ENCODE measurements at places on chromosomes 1 and 21.

DNA sequence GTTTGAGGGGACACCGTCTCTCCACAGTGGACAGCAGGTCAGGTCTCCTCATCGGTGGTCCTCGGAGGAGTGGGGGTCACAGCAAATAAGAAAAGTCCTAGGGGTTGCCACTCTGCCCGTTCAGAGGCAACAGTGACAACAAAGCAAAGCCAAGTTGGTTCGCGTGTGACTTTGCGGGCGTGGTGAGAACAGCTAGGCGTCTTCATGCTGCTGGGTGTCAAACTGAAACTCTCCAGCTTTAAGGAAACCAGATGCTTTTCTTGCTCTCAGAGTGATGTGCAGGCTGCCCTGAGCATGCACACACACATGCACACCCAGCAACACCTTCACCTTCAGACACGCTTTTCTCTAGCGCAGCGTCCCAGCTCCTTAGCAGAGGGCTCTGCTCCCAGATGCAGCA is 70.1 kb upstream of the ARHGEF16 start:
- no peak for ATAC-seq

DNA sequence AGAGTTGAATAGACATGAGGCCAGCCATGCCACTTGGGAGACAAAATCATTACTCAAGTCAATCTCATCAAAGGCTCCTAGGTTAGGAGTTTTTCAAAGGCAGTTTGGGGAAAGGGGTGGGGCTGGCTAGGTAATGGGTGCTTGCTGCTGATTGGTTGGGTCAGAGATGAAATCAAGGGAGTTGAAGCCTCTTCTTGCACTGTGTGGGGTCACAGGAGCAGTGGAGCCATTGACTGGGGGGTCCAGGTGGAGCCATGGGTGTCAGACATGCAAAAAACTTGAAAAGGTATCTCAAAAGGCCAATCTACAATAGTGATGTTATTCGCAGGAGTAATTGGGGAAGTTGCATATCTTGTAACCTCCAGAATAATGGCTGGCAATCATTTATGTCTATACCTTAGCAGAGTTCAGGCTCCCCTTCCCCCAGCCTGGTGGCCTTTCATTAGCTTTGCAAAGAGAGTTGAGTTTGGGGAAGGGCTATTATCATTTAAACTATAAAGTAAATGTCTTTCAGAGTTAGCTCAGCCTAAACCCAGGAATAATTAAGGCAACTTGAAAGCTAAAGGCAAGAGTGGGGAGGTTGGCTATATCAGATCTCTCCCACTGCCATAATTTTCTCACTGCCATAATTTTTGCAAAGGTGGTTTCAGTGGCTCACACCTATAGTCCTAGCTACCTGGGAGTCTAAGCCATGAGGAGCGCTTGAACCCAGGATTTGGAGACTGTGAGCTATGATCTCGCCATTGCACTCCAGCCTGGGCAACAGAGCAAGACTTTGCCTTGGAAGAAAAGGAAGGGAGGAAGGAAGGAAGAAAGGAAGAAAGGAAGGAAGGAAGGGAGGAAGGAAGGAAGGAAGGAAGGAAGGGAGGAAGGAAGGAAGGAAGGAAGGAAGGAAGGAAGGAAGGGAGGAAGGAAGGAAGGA is 7.8 kb upstream of the PINK1 start:
- ATAC-seq: no peak

GRCh38 chr1:54834007-54834541 is 33.0 kb upstream of the TTC22 start:
- no peak for ATAC-seq

DNA sequence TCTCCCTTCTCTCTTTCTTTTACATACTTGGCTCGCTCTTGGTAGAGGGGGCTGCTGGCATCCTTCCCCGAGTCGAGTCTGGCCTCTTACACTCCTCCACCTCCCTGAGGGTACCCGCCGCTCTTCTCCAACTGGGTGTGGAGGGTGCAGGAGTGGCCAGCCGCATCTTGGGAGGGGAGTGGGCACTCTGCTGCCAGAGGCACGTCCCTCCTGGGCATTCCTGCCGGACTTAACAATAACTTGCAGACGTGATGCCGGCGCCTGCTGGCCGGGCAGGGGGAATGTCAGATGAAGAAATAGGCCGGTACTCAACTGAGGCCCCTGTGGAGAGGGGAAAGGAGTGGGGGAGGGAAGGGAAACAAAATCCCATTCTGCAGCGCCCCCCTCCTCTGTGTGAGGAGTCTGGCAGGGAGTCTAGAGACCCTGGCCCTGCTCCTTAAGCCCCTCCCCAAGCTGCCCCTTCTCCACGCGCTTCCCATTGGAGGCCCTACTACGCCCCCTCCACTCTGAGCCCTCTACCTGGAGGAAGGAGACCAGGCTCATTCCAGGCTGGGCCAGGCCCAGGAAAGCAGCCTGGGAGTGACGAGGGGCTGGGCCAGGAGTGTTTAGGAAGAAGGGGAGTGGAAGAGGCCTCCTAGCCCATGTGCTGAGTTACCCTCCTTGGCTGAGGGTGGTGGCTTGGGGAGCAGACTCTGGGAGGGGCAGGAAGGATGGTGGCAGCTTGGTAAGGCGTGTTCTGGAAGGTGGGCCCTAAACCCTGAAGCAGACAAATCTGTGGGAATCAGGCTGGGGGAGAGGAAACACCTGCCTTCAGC is 1.8 kb downstream of the ATP2B4 start:
- no peak for ATAC-seq

- no peak for ATAC-seq
Measured at GRCh38 chr1:2778220-2778592, 23.3 kb downstream of the TTC34 start.

DNA sequence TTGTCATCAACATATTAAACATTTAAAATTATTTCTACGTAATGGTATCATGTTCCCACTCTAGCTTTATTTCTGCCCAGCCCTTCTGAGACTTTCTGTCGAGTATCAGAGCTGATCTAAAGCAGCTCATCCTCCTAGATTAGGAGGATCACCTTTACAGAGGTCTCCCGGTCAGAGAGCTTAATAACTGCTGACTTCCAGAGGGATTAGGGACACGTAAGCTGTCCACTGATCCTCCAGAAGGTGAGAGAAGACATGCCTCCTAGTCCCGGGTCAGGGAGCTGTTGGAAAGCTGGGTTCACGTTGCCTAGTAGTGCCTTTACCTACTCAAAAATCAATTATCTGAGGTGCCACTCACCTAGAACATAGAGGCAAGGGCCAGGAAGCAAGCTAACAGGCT is 31.2 kb upstream of the NADK start:
- ATAC-seq: no peak

DNA sequence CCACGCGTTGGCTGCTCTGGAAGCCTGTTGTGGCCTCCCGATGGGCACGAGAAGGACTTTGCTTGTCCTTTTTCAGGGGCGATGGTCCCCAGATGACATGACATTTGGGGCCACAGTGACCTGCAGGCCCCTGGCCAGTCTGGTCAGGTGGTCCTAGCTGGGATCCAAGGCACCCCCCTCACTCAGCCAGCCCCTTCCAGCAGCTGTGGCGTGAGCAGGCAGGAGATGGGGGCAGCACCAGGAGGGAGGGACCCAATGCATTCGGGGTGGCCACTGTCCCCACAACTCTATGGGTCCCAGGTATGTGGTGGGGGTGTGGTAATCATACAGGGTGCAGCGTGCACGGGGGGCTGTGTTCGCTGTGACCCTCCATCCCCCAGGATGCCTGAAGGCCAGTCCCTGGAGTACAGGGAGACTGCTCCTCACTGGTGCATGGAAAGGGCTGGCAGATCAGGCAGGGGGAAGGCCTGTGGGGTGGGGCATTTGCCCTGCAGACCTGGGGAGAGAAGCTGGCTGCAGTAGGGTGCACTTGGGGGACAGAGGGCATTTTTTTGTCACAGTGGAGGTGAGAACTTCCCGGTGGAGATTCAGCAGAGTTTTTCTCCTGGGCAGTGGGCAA is 31.7 kb downstream of the WNT3A start:
- ATAC-seq: no peak

GRCh38 chr1:16175610-16176553 is 20.0 kb upstream of the EPHA2 start:
- no peak for ATAC-seq

- ATAC-seq: no peak
Measured at GRCh38 chr1:154941333-154942013, 5.0 kb upstream of the PMVK start.

DNA sequence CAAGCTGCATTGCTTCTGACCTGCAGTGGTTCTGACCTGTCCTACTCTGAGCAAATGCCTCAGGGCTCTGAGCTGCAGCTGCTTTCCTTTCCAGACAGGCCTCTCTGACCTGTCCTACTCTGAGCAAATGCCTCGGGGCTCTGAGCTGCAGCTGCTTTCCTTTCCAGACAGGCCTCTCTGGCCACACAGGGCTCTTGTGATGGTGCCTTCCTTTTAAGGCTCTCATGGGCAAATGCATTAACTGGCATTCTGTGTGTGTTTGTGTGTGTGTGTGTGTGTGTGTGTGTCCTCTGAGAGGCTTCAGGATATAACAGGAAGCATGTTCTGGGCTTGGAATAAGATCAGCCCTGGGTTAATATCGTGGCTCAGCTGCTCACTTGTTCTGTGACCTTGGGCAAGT is 131.3 kb downstream of the NTPCR start:
- ATAC-seq: no peak

DNA sequence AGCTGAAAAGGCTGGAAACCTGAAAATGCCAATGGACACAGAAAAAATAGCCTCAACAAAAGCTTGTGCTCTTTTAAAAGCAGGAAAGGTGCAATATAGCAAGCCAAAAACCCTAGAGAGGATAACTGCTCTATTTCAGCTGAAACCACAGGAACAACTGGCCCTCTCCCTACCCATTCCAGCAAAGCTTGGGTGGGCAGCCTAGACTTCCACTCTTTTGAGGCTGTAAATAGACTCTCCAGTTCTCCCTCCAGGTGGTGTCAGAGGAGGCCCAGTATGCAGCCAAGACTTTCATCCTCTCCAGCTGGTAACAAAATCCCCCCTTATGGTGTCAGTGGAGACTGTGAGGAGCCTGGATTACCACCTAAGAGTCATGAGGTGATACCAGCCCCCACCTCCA is 206.9 kb upstream of the PLD5 start:
- ATAC-seq: no peak

DNA sequence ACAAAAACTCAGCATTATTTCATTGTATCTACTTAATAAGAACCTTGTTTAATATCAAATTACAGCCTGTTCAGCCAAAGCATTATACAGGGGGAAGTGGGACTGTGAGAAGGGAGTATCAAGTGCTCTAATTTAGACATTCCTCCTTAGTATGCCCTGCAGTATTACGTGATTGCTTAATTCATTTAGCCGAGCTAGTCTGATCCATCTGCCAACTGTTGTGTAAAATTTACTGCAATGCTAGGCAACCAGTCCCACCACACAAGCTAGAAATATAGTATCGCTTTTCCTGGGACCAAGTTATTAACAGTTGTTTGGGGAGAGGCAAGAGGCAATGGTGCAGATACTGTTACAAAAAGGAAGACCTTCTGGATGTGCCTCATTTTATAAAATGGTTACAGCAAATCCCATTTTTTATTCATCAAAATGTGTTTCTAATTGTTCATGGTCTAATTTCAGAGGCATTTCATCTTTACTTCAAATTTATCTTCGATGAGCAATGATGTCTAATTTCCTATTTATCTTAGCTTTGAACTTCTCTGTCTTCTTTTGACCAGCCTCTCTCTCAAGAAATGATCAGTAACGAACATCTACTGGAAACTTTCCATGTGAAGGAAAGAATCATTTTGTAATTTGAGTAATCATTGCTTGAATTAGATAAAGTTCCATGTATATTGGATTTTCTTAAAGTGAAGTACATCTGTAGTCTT is 283.3 kb downstream of the DUSP10 start:
- no peak for ATAC-seq

DNA sequence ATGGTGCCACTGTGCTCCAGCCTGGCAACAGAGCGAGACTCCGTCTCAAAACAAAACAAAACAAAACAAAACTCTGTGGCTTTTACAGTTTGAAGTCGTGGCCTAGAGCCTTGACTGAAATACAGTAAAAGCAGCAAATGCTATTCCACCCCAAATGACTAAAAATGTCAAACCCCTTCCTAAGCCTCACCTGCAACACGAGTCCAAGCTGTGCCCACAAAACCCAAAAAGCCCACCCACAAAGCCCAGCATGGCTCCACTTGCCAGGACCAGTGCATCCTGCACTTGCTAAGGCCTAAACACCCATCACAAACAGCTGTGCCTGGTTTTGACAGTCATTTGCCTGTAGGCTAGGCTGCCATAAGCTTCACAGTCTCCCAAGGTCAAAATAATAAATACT is 21.3 kb downstream of the VAV3 start:
- ATAC-seq: peak; percentile 16

Data from activated T-helper 17 cell treated with anti-CD3 and anti-CD28 coated beads, Interleukin-2, amount 50 U/mL, for 72 hours (primary cell).